ENCODE measurements at places on chromosomes 7 and 10.
A peak's percentile ranks its signal among the peaks of the same experiment; 100 is the strongest.

- no peak for DNase-seq
These were observed 990.3 kb downstream of the KCNMA1 start for GRCh38 chr10:76647301-76647700.

- no peak for DNase-seq
These were observed 240.1 kb downstream of the TRIL start for GRCh38 chr7:28718055-28718481.

GRCh38 chr7:85094046-85094725, 92.7 kb downstream of the SEMA3D start:
- no peak for DNase-seq

DNA sequence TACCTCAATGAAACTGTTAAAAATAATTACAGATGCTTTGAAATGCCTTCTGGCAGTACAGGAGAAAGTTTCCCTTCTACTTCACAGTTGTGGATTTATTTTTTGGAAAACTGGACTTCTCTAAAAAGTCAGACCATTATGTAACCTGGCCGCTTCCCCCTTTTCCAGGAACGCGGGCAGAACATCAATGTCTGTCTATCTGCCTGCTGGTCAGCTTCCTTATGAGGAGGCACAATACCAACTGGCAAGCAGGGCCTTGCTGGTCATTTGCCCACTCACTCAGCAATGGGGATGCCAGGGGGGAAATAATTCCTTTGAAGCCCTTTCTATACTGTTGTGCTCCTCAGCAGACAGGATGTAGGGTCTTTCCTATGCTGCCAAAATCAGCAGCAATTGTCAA, 22.5 kb upstream of the ADRB1 start:
- DNase-seq: no peak

- no peak for DNase-seq
These were observed 32.1 kb downstream of the VWC2 start for GRCh38 chr7:49805371-49806007.

DNA sequence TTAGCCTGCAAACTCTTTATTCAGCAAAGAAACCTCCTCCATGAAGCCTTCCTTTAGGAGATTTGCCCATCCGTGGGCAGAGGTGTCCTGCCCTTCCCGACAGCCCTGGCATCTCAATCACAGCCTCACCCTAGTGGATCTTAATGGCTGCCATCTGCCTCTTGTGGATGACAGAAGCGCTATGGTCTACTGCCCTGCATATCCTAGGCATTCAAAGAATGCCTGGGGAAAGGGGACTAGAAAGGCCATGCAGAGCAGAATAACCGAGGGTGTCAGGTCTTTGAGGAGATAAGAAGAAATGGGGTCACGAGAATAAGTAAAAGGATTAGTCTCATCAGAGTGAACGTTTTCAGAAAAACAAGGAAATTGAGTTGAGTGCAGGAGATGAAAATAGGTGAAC, 57.7 kb upstream of the SPOCK2 start:
- DNase-seq: no peak

DNA sequence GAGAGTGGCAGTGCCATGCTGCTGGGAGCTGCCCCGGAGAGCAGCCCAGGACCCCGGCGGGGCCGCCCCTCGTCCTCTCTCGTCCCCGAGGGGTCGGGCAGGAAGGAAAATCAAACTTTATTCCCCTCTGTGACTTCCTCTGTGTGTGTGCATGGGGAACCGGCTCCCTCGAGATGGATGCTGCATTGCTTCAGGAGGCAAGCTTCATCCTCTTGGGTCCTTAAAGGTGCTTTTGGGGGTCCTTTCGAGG, 726 bp downstream of the MCU start:
- no peak for DNase-seq

GRCh38 chr7:363626-364025, 73.7 kb downstream of the FOXL3 start:
- DNase-seq: no peak

DNA sequence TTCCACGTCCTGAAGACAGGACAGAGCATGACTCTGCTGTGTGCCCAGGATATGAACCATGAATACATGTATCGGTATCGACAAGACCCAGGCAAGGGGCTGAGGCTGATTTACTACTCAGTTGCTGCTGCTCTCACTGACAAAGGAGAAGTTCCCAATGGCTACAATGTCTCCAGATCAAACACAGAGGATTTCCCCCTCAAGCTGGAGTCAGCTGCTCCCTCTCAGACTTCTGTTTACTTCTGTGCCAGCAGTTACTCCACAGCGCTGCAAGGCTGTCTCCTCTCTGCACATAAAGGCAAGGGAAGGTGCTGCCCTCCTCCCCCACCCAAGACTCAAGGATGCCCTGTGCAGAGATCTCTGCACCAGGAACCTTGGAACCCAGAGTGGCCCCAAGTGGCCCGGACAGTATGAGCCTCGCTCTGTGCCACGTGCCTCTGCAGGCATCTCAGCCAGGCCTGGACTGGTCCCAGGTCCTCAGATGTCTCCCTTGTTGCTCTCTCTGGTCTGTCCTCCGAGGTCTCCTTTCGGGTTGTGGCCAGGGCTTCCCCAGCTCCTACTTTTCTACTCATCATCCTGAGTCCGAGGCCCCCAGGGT, 230.3 kb upstream of the PRSS58 start:
- DNase-seq: no peak

GRCh38 chr10:103816431-103816830, 38.9 kb downstream of the SH3PXD2A start:
- DNase-seq: no peak

- no peak for DNase-seq
These were observed 299.4 kb downstream of the SNX13 start for GRCh38 chr7:17640730-17641377.

GRCh38 chr10:31075434-31075833, 43.8 kb upstream of the ZNF438 start:
- no peak for DNase-seq

GRCh38 chr10:24415455-24416125, 206.7 kb downstream of the KIAA1217 start:
- no peak for DNase-seq

DNA sequence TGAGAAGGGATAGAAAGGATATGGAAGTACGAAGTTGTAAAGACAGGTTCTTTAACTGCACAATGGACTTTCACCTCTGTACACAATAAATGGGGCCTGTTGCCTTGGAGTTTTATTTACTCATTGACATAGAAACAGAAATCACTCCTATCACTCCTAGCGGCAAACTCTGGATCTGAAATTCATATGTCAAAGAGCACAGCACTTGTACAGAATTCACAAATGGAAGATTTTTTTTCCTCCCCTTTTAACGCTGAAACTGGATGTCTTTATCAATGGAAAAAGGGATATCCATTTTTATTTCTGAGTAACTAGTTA, 18.2 kb downstream of the NT5C3A start:
- DNase-seq: no peak

DNA sequence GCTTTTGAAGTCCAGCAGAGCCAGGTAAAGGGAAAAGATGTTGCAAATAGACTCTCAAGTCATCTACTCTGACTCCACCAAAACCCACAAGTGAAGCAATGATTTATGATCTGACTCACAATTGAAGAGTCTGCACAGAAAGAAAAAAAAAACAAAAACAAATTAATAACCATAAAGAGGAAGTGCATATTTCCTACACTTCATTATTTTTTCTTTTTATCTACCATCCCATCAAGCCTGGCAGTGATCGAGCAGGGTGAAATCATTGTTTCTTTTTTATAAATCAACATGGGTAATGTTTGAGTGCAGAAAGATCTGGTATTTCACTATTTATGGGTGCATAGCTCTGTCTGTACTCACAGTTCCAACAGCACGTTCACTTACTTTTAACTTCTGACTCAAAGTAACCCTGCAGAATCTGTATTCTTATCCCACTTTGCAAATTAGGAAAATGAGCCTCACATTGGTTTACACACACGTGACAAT, 829.0 kb downstream of the TNS3 start:
- no peak for DNase-seq

- no peak for DNase-seq
These were observed 66.8 kb downstream of the LYZL2 start for GRCh38 chr10:30562787-30563186.

DNA sequence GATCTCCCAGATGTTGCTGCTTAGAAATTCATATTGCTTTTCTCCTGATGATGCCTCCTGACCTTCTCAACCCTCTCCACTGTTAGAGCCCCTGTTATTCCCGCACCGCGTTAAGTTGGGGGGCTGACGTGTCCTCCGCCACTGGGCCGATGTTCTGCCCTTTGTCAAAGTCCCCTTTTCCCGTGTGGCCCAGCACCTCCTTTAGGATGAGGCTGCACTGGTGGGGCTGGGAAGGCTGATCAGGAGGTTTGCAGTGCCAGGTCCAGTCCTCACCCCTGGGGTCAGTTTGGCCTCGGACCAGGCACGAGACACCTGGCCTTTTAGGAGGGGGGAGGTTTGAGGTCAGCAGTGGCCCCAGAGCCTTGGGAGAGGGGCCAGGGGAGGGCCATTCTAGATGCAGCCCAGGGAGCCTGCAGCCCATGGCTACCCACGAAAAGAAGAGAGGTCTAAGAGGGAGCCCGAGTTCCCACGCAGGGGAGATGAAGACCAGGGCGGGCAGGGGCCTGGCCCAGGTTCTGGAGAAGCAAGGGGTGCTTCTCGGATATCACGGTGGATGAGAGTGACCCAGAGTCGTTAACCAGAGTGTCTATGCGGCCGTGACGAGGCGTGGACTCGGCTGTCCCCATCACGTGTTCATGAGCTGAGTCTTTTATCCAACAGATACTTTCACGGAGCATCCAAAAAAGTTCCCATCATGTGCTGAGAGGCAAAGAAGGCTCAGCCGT, 150.4 kb downstream of the DNAJB6 start:
- DNase-seq: no peak

- DNase-seq: no peak
These were observed 50.9 kb downstream of the AFAP1L2 start for GRCh38 chr10:114353383-114353782.

- no peak for DNase-seq
These were observed 61.5 kb upstream of the GHITM start for GRCh38 chr10:84077768-84078167.

DNA sequence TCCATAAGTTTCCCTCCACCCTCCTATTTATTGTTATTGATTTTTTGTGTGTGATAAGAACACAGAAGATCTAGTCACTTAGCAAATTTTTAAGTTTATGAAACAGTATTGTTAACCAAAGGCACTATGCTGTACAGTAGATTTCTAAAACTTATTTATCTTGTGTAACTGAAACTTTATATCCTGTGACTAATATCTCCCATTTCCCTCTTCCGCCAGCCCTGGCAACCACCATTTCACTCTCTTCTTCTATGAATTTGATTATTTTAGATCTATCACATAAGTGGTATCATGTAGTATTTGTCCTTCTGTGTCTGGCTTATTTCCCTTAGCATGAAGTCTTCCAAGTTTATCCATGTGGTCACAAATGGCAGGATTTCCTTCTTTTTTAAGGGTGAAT, 144.3 kb upstream of the INHBA start:
- no peak for DNase-seq

GRCh38 chr10:68047554-68048327, 27.3 kb downstream of the HERC4 start:
- no peak for DNase-seq

GRCh38 chr7:1113548-1113885, 25.6 kb downstream of the GPER1 start:
- no peak for DNase-seq

- DNase-seq: no peak
These were observed 58.2 kb upstream of the DNAAF5 start for GRCh38 chr7:668139-668931.

GRCh38 chr7:95886501-95887090, 114.2 kb downstream of the DYNC1I1 start:
- no peak for DNase-seq

DNA sequence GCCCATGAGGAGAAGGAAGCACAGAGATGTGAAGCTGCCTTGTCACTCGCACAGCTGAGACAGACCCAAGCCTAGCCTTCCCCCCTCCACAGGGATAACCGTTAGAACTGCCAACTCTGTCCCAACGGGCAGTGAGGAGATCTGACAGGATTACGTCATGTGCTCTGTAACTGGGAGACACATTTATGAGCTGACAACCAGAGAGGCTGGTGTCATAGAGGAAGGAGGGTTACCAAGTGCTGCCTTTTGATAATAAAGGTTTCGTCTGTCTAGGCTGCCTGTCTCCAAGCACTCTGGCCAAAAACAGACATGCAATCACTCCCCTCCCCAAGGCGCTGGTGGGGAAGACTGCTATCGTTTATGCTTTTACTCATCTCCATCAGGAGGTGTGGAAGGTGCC, 165.9 kb downstream of the PLXNA4 start:
- DNase-seq: no peak

DNA sequence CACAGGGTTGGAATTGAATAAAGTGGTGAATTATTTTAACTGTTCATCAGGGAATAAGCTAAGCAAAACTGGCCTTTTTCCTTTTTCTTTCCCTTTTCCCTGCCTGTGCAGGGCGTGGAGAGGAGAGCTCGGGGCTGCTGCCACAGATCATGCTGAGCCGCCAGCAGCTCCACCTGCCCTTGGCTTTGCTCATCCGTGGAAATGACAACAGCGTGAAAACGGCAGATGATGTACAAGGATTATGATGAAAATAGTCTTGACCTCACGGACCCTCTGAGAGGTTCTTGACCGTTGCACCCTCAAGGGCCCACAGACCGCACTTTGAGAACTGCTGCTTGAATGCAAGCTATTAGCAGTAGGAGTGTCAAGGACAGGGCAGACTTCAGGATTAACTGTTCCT, 10.6 kb downstream of the PPP2R2D start:
- no peak for DNase-seq

DNA sequence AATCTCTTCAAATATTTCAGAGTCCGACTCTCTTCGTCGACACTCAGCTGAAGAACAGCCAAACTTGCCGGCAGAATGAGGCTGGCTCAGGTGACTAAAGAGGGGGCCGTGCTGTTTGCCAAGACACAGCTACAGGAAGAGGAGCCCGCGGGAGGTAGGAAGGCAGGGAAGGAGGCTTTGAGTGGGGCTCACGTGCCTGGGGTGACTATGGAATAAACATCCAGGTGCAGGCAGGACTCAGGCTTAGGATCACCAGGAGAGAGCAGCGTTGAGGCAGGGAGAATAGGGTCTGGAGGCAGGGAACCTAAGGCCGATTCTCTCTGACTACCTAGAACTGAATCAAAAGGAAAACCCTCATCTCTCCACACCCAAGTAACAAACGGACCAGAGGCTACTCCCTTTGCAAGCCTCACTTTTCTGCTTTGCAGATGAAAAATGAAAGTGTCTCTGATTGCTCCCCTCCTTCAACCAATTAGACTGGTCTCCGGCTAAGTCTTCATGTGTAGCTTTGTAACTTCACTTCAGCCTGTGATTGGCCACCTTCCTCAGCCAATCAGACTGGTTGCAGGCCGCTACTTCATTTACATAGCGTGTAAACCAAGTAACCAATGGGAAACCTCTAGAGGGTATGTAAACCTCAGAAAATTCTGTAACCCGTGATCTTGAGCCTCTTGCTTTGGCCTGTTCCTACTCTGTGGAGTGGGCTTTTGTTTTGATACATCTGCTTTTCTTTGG, 19.7 kb upstream of the BNIP3 start:
- no peak for DNase-seq

GRCh38 chr7:149071641-149072437, 18.7 kb downstream of the ZNF786 start:
- DNase-seq: peak; percentile 21

DNA sequence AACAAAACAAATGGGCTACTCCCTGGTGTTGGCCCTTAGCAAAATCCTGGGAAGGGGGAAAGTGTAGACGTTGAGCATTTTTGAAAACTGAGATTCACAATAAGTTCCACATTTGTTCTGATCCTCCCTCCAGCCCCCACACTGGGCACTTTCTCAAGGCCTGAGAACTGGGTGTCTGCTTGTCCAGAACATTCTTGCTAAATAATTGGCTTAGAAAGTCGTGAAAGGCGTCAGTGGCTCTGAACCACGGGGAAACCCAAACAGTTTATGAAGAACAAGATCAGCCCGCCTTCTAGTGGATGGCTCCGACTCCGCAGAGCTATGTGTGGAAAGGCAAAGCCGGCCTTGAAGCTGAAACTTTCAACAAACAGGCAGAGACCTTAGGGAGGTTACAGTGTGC, 370.1 kb downstream of the PRPF18 start:
- no peak for DNase-seq

Data from stimulated activated CD8-positive, alpha-beta memory T cell treated with anti-CD3 and anti-CD28 coated beads, Interleukin-15, amount 100 ng/mL, for 24 hours (primary cell).